ENCODE measurements at places on chromosomes 12 and 14.

- no peak for DNase-seq
Measured at GRCh38 chr14:99734406-99735051, 50.4 kb downstream of the CYP46A1 start.

- DNase-seq = no peak
Measured at GRCh38 chr12:120230974-120231315, 30.0 kb upstream of the RPLP0 start.

GRCh38 chr14:76385435-76385834, 9.5 kb downstream of the ESRRB start:
- no peak for DNase-seq

GRCh38 chr14:61466249-61466904, 145.0 kb downstream of the PRKCH start:
- DNase-seq = no peak

- DNase-seq = no peak
Measured at GRCh38 chr14:30603402-30603801, 18.7 kb upstream of the SCFD1 start.

GRCh38 chr14:101191101-101191720, 287.7 kb upstream of the RTL1 start:
- DNase-seq = no peak

GRCh38 chr14:61430066-61430757, 108.8 kb downstream of the PRKCH start:
- no peak for DNase-seq

DNA sequence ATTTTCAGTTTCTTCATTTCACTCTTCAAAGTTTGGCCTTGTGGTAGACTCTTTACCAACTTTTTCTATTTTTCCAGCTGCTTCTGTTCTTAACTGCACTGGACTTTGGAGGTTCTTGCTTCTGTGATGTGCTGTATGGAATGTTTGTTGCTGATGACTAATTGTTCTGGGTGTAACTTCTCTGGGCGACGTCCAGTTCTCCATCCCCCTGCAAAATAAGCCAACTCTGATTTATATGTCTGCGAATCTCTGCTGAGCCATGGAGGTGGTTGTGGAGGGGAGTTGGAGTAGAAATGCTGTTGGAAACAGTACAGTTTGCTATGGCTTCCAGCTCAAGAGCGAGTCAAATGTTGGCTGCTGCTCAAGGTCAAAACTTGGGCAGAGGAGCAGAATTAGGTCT, 113.9 kb upstream of the DYRK2 start:
- DNase-seq = no peak

- no peak for DNase-seq
Measured at GRCh38 chr12:102675672-102676071, 195.3 kb upstream of the IGF1 start.

- DNase-seq = no peak
Measured at GRCh38 chr14:52014601-52015267, 25.4 kb downstream of the RTRAF start.

- DNase-seq = no peak
Measured at GRCh38 chr12:52812749-52813148, 1.2 kb downstream of the KRT4 start.

DNA sequence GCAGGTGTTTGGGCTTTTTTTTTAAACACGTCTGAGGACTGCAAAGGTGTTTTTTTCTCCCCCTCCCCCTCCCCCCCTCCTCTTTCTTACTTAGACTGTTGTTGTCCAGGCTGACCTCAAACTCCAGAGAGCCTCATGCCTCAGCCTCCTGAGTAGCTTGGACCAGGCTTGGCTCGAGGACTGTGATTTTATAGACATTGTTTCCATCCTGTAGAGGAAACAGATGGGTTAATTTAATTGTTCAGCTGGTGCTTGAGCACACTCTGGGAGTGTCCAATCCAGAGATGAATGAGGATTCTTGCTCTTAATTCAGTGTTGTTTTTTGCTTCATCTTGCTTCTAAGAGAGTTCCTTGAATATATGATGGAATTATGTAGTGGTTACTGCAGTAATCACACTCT, 42.1 kb downstream of the RASSF3 start:
- DNase-seq = no peak

- no peak for DNase-seq
Measured at GRCh38 chr12:69442894-69443293, 27.3 kb upstream of the FRS2 start.

DNA sequence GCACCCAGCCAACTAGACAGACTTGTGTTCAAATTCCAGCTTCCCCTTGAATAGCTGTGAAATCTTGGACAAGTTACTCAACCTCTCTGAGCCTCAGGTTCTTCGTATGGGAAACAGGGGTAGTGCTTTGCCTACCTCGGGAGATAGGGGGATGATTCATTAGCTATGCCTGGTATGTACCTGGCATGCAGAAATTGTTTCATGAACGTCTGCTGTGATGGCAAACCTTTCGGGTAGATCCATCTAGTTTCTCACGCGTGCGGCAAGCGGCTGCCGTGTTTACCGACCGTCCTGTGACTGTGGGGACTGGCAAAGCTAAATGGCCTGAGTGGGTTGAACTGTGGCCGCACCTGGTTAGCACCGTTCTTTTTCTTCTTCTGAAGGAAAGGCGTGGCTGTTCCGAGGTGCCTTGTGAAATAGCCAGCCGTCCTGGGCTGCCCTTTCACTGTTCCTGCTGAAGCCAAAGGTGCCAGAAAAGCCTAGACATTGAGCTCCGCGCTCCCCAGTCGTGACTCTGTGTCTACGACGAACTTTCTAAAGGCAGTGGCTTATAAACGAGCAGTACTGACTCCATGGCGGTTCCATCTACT, 40.6 kb upstream of the MED13L start:
- DNase-seq = no peak

DNA sequence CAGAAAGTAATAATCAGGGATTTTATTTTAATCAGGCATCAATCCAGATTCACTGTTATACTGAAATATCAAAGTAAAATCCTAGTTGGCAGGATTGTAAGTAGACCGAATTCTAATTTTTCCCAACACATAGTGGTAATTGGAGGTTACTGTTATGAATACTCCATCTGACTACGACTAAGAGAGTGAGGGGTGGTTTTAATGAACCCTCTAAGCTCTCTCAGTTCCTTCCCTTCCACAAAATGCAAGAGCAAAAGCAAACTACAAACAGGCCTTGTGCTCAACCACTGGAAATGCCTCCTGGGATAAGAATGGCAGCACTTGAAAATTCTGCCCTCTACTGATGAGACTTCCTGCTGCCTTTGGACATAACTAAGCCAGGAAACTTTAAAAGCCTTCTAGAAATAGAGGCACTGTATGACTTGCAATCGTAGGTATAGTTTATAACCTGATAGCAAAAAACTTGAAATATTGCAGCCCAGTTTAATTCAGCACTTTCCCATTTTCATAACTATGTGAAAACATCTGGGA, 184.8 kb downstream of the SLC16A7 start:
- DNase-seq = peak; percentile 25

GRCh38 chr14:103433916-103434563, 48.8 kb downstream of the MARK3 start:
- no peak for DNase-seq

DNA sequence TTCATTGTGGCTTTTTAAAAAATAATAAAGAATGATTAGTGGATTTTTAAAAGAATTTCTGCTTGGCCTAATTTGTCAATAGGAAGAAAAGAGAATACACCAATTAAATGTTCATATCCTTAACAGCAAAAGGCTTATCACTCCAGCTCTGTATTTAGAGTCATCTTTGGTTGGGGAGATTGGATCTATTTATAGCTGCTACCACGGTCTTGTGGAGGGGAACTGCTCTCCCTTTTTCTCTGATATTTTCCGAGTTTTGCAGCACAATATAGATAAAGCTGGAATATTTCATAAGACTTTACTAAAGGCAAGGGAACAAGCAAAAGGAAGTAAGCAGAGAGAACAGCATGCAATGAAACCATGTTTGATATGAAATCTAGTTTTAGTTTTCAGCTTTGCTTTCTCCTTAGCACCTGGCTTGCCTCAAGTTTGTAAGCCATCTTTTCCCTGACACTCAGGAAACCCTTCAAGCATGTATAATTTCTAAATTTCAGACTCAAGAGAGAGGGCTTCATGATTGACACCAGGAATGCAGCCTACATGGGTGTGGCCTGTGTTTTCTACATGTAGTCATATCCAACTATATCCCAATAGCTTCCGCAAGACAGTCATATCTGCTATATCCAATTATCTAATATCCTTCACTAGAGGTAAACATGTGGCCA, 35.2 kb downstream of the BRMS1L start:
- DNase-seq = no peak

GRCh38 chr12:93059925-93060665, 131.0 kb upstream of the EEA1 start:
- no peak for DNase-seq

DNA sequence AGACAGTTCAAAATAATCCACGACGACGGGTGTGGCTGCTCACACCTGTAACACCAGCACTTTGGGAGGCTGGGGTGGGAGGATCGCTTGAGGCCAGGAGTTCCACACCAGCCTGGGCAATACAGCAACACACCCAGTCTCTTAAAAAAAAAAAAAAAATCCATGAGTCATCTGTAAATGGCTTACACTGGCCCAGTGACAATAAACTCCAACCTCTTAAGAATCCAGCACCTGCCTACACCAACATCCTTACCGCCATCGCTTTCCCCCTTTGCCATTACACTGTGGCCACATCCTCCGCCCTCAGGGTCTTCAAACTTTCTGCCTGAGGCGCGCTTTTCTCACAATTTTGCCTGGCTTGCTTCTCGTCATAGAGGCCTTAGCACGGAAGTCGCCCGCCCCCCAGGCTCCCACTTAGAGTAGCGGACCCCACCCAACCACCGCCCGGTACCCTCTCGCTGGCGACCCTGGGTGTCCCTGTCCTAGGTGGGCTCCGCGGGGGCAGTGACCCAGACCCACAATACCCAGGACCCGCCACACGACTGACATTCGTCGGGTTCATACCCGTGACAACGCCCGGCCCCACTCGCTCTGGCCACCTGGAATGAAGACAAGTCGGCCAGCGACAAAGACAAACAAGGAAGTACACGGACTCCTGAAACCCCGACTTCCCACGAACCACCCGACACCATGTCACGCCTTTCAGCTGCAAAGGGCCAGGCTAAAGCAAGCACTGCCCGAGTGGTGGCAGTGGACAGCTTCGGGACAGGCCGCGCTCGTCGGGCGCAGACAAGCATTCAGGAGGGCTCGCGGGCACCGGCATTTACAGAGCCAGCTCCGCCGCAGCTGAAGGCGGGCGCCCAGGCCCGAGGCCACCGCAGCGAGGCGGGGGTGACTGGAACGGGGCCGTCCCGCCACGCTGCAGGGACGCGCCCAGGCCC, 636 bp downstream of the GOLGA3 start:
- DNase-seq = no peak

GRCh38 chr12:56709759-56710376, 15.2 kb downstream of the NACA start:
- DNase-seq = no peak
